AG09319 (cell line): ENCODE measurements at places on chromosomes 12 and 14.
A peak's percentile ranks its signal among the peaks of the same experiment; 100 is the strongest.

DNA sequence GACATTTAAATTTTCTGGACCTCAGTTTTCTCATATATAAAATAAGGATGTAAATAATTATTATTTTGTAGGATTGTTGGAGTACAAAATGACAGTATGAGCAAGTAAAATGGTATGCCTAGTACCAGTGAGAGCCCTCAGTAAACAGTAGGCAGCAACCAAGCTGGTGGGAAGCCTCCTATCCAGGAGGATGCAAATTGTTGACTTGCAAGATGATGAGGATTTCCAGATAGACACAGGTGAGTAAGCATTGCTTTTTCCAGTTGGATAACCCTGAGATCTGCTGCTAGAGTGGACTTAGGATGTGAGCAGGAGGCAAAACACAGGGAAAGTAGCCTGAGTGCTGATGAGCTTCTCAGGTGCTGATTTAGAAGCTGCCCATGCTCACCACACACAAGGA is 28.2 kb upstream of the AMIGO2 start:
- no peak for DNase-seq

GRCh38 chr14:23950411-23951135 is 3.0 kb upstream of the DHRS4 start:
- DNase-seq, result no peak

DNA sequence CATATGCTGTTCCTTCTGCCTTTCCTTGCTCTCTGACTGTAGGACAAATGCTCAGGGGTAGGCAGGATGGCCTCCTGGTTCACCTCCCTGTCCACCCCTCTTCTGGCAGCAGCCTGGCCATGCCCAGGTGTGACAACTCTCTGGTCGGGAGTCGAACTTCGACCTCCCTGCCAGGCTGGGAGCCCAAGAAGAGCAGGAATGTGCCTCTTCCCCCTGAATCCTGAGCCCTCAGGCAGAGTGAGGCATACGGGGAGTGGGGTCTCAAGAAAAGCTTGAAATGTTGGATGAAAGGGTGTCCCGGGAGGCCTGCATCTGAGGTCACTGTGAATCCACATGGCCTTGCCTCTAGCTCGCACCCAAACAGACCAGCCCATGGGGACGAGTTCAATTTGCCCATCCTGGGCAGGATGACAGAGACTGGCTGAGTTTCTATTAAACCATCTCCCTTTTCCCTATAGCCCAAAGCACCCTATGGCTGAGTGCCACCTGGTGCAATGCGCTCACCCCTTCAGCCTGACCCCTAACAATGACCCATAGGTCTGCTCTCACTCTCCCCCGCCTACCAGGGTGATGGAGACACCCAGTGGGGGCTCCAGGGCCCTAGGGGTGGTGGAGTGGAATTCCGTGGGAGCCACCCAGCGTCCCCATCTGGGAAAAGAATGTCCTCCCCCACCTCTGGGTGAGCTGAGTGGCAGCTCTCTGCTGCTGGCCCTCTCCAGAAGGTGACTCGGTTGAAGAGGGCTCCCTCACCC is 52.9 kb upstream of the DIO3 start:
- DNase-seq, result no peak

DNA sequence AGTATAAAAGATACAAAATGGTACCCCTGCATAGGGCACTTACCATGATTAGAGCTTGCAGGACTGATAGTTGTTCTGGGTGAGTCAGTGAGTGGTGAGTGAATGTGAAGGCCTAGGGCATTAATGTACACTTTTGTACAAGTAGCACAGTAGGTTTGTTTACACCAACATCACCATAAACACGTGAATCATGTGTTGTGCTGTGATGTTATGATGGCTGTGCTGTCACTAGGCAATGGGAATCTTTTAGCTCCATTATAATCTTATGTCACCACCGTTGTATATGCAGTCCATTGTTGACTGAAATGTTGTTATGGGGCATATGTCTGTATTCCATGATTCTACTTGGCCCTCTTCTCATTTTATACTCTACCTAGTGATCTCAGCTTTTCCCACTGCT is 11.8 kb downstream of the NUBPL start:
- DNase-seq, result no peak

- DNase-seq, result no peak
These were observed at the start of gene AP4S1 for GRCh38 chr14:31025367-31026076. Gene AP4S1 (plus strand): TSS chr14:31025649. CDS start chr14:31066197, 40,548 bp downstream.

DNA sequence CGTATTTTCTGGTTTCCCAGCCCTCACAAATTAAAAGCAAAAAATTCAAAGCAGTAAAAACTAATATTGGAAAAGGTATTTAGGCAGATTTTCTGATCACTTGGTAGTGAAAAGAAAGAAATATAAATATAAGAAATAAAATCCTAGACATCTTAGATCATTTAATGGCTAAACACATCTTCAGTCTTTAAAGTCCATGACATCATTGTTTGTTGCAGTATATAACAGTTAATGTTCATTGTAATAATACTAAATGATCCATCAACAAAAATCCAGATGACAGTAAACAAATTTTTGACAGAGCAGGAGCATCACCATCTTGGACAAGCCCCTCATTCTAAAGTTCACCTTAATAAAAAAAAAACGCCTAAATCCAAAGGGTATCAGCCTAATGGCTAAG is 29.2 kb upstream of the CAPRIN2 start:
- DNase-seq, result no peak

DNA sequence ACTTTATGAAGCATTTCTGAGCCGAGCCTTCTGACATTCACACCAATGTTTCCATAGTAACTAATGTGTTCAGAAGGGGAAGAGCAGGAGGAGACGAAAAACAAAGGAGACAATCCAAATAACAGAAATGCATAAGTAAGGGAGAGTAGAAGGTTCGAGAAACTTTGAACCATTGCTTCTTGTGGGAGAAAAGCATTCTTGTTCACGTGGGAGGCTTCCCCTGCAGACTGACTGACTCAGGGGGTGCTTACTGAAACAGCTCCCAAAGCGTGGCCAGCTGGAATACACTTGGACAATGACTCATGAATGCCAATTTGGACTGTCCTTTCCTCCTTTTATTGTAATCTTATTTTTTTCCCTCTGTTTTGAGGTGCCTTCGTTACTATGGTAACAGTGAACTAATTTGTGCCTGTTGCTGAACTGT is 73.9 kb downstream of the NEDD1 start:
- peak; percentile 12 for DNase-seq

- DNase-seq, result no peak
These were observed 1.8 kb upstream of the AQP5 start for GRCh38 chr12:49959685-49960473.

- no peak for DNase-seq
These were observed 48.8 kb downstream of the NUAK1 start for GRCh38 chr12:106089935-106090334.

DNA sequence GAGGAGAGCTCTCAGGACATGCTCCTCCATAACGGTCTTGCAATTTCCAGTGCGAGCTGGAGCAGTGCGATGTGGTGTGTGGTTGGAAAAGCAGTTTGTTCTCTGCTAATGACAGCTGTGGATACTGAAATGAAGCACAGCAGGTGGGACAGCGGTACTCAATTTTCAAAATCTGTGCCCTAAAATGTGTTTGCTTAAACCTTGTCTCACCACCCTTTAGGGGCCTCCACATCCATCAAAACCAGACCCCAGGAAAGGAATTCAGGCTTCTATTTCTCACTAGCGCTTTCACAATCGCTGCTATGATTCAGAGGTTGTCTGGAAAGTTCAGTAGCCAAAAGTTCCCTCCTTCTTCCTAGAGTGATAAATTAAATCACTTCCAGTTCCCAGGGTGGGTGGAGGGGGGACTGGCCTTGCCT is 440.8 kb downstream of the EGLN3 start:
- no peak for DNase-seq

- DNase-seq, result no peak
These were observed 559.9 kb upstream of the ATP2B1 start for GRCh38 chr12:90268574-90268973.

DNA sequence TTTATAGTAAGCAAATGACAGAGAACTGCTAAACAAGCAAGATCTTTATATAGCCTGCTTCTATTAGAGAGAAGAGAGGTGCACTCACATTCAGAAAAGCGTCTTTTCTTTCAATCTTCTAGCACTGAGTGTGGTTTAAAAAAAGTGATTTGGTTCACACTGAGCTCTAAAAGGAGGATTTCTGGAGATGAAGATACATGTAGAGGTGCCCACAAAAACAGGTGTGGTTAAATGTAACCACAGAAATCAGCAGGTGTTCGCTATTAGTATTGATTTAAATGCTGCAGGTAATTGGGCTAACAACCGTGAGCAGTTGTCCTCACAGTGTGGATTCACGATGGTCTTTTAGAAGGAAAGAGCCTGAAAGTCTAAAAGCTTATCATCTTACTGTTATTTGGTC is 10.7 kb downstream of the PKP2 start:
- no peak for DNase-seq

- no peak for DNase-seq
These were observed 17.9 kb upstream of the RND1 start for GRCh38 chr12:48883305-48884161.

GRCh38 chr14:65495196-65495595 is 82.7 kb downstream of the FUT8 start:
- no peak for DNase-seq

- peak; percentile 47 for DNase-seq
These were observed 70.7 kb downstream of the TTC8 start for GRCh38 chr14:88895116-88895515.

DNA sequence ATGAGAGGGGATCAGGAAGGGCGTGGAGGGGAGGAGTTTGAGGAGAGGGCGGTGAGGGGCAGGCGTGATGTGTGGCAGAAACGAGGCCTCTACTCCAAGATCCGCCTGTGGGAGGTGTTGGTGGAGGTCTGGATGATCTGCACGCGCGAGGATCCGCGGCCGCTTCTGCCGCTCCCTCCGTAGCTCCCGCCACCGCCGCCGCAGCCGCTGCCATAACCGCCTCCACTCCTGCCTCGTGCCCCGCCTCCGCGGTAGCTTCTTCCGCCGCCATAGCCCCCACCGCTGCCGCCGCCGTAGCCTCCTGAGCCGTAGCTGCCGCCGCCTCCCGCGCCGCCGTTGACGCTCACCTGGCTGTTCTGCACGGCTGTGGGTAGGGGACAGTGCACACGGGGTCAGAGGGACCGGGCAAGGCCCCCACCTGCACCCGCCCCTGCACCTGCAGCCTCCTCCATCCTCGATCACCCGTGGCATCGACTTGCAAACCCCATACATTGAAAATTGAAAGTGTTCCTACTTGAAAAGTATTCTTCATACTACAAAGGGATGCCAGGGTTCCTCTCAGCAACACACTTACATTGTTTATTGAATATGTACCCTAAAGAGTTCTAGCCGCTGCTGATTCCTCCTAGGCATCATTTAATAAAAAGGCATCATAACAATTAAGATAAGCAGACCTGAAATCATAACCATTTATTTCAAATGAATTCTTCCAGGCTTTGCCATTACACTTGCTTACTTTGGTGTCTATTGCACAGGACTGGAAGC is 11.1 kb upstream of the KRT1 start:
- DNase-seq, result no peak

- DNase-seq, result no peak
These were observed 28.5 kb downstream of the TMCC3 start for GRCh38 chr12:94621662-94622359.
